ENCODE measurements at places on chromosomes 6 and 20. TPM values are rescaled to one million over a fixed set of nuclear protein-coding genes. Genes with fewer than 3 reads are reported as not detected.

DNA sequence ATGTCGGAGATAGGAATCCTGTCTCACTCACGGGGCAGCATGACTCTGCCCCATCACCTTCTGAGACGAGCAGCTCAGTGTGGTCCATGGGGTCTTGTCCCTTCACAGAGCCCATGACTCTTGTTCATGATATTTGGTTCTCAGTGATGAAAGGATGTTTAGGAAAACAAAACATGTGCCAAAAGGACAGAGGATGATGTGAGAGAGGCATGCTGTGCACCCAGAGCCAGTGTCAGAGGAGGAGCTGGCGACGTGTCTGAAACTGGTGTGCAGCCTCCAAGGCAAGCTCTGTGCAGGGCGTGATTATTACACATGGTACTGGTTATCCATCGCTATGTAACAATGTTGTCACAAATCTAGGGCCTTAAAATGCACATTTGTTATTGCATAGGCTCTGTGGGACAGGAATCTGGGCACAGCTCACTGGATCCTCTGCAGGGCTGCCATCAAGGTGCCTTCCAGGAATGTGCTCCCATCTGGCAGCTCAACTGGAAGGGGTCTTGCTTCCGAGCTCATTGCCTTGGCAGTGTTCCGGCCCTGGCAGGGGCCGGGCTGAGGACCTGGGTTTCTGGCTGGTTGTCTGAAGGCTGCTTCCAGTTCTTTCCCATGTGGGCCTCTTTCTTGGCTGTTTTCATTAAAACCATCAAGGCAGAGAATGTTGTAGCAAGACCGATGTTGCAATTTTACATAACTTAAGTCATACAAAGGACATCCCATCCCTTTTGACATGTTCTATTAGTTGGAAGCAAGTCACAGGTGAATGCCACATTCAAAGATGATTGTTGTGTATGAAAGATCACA lies 175.4 kb downstream of the ERMARD start:
- DNase-seq = no peak

DNA sequence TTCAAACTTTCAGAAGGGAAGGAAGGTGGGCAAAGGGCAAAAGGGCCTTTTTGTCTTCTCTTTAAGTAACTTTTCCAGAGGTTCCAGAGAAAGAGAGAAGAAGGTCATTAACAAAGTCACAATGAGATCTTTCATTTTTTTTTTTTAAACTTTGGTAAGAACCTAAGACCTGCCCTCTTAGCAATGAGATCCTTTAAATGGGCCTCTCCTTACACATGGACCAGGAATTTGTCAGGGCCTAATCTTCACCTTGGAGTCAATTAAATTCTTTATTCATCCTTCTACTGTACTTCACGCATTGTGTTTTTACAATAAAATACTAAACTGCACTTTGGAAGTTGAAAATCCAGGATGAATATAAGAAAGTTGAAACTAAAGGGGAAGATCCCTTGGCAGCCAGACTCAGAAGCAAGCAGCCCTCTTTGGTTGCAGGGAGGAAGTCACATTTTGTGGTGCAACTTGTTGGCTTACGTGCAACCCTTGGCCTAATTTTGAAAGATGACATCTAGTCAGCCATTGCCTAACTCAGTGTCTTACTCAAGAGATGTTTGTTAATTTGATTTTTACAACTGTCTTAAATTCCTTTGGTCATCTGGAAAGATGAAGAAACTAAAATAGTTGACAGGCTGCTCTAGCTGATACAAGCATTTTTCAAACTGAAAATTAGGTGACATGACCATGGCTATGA lies 11.9 kb upstream of the TMEM170B start:
- DNase-seq = no peak

DNA sequence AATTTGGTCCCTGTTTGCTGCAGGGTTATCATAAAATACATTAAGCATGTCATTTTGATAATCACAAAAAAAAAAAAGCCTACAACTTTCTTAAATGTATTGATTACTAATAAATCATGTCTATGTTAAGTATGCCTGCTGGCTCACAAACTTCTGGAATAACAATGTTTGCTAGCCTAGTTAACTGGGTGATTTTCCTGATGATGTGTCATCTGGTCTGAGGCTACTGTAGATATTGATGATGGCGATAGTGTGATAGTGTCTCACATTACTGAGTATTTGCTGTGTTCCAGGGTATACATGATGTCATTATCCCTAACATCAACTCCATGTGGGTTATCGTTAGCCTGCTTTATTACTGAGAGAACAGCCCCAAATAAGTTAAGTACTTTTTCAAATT lies 86.2 kb upstream of the VSTM2L start:
- DNase-seq = no peak

DNA sequence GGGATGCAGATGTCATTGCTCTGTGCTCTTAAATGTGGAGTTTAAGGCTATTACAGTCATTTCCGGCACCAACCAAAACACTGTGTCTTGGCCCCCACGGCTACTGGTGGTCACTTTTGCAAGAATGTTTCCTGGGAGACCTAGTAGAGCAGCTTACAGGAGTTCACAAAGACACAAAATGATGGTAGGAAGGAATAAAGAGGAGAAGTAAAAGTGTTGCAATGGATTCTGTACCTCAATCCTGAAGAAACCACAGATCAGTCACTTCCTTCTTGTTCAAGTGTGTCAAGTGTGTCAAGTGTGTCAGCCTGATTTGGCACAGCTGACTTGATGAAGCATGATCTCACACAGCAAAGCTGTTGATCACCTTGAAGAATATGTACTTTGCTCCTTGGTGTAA lies 344.0 kb downstream of the PLCB1 start:
- no peak for DNase-seq

- no peak for DNase-seq
Observed at GRCh38 chr6:133171989-133172604, 69.1 kb upstream of the EYA4 start.

The PHF1 gene
- total RNA-seq = 29.5 TPM

The EFCAB8 gene
- 0.54 TPM for total RNA-seq

The CST2 gene
- not detected for total RNA-seq
